COLO829 (cell line): ENCODE measurements at places on chromosomes 7 and 10.

GRCh38 chr10:12974491-12975199 is 26.9 kb downstream of the CCDC3 start:
- DNase-seq = no peak

- DNase-seq = no peak
Measured at GRCh38 chr7:46705386-46706255, 784.5 kb upstream of the IGFBP3 start.

DNA sequence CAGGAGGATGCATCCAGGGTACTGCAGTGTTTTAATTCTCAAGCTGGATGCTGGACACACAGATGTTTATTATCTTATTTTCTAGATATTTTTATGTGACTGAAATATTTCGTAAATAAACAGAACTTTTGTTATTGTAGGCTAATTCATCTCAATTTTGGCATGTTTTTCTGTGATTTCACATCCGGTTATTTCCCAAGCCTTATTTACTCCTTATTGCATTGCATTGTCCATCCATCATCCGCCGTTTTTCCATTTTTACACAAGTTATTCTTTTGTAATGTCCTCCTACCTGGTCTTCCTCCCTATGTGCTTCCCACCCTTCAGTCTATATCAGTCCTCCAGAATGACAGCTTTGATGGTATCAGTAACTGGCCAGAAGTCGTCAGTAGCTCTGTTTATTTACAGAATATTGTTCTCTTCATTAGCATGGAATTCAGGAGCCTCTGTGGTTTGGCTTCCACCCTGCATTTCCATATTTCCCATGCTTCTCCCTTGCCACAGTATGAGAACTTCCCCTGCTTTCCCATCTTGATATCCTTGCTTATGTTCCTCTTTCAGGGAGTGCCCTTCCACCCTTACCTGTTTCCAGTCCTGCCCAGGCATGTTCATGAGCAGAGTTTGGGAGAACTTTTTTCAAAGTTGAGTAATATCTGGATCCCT is 16.1 kb downstream of the GNAI1 start:
- DNase-seq = no peak

GRCh38 chr10:76337641-76338040 is 906.2 kb downstream of the LRMDA start:
- DNase-seq = no peak

DNA sequence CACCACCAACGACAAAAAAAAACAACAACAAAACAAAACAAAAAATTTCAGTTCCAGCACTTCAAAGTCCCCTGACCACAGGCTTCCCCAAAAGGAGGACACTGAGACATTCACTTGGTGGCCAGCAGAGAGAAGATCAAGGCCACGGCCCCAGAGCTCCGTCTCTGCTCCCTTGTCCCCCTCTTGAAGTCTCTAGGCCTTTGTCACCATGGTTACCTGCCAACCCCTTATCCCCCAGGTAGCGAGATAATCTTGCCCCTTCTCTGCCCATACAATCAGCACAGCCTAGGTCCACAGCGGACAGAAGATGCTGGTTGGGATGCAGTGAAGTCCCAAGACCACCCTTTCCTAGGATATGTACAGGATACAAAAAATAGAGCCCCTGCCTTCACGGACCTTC is 30.7 kb downstream of the AFAP1L2 start:
- no peak for DNase-seq
